Kidney tubule cell (primary cell): ENCODE measurements at places on chromosomes 12 and 14.

GRCh38 chr12:11765421-11765816, 115.9 kb downstream of the ETV6 start:
- no peak for DNase-seq

GRCh38 chr14:31937730-31938346, 139.3 kb upstream of the ARHGAP5 start:
- peak; percentile 99 for DNase-seq

- DNase-seq = peak; percentile 78
These were observed 32.3 kb downstream of the EFCAB11 start for GRCh38 chr14:89922031-89922907.

DNA sequence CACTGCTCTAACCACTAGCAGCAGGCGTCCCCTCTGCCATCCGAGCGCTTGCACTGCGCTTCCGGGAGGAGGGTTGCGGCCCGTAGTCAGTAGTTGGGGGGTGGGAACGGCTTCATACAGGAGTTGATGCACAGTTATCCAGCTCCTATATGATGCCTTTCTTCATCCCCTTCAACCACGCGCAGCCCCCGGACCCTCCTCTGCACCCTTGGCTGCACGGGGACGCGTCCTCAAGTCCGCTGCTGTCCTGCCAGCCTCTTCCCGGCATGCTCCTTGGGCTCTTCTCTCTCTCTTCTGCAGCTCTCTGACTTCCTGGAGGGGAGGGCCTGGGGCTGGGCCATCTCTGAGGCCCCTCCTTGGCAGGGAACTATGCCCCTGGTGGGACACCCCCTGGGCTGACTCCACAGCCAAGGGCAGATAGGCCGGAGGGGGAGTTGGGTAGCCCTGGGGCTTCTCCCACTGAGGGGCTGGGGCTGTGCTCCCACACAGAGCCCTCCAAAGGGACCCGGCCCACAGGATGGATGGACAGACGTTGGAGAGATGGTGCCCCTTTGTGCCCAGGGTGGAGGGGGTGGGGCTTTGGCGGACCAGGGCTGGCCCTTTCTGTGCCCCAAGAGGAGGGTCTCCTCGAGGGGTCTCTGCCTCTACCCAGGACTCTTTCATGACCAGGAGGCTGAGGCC, 29.0 kb downstream of the RTL1 start:
- DNase-seq = no peak

DNA sequence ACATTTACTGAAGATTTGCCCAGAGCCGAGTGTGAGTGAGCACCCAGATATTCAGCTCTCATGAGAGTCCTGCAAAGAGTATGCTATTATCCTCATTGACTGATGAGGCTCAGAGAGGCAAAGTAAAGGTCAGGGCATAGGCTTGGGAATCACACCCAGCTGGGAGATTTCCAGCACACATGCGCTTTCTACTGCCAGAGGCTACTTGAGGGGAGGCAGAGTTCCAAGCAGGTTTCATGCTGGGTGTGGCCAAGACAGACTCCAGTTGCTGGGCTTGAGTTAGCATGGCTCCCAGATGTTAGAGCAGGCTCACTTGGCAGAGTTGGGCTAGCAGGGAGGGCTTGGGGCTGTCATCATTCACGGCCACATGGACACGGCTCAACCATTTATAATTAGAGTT, 14.4 kb upstream of the FAM181A start:
- DNase-seq = no peak

GRCh38 chr12:111584959-111585358, 14.2 kb downstream of the ATXN2 start:
- no peak for DNase-seq

GRCh38 chr12:113162102-113163029, 12.8 kb downstream of the CFAP73 start:
- peak; percentile 37 for DNase-seq

DNA sequence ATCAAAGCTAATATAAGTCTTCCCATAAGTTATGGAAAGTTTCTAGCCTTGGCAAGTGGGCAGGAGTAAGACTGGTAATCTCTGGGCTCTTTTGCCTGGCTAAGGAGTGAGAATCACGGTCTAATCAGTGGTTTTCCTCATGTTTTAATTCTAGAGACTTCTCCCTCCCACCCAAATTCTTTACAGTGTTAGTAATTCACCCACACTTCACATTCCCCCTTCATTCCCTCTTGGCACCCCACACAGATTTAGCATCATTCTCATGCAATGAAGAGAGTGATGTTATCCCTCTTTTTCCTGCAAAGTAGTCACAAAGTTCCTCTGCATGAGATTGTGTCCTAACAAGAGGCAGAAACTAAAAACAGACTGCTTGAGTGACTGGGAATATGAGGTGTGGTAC, 28.6 kb upstream of the CACNA2D4 start:
- no peak for DNase-seq
